Large intestine (tissue), 12 donors: ENCODE measurements at places on chromosomes 2 and 18.

DNA sequence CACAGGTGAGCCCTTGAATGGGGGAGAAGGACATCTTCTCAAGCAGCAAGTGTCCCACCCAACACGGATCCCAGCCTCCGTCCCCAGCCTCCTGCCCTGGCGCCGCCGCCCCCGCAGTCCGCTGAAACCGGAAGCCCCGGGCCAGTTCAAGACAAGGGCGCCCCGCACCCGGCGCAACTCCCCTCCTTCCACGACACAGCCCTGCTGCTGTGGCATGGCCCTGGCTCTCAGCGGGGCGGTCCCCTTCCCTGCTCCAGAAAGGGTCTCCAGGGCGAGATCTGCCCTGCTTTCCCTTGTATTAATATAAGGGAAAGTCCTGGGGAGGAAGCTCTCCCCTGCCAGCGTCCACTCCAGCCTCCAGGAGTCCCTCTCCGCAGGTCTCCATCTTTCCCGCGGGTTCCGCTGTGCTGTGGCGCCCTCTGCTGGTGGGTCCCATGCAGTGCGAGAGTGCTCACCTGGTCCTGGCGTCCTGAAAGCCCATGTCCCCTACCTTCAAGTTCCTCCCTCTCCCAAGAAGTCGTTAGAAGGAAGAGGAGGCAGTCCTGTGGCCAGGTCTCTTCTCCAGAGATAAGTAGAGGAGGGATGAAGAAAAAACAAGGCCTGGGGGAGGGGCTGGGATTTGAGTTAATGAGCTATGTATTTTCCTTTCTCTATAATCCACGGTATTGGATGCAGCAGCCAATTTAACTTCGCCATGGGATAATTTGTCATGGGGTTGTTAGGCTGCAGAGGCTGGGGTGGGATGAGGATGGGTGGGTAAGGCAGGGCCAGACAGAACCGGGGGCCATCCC is 176.0 kb downstream of the SMAD2 start:
- peak; percentile 21 for DNase-seq

- DNase-seq, result no peak
Observed at GRCh38 chr2:227016894-227017293, 147.1 kb downstream of the COL4A4 start.

- no peak for DNase-seq
Observed at GRCh38 chr2:48566592-48567310, 36.8 kb downstream of the STON1 start.

DNA sequence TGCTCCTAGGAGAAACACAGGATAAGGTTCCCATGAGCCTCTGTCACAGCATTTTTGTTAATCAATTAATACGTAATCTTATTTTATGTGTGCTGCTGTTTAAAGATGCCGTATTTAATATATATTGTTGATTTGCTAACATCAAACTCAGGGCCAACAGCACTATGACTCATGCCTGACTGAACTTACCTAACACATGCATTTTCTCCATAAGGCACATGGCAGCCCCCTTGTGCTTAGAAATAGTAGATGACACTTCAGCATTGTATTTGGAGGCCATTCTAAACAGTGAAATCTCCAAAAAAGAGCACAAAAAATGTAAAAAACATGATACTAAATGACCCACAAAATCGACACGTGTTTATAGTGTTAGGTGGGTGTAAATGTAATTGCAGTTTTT is 314.8 kb downstream of the MYCN start:
- no peak for DNase-seq

GRCh38 chr2:110679337-110679707 is 1.5 kb upstream of the BUB1 start:
- no peak for DNase-seq
